ENCODE measurements at places on chromosomes 1 and 21. TPM values are rescaled to one million over a fixed set of nuclear protein-coding genes. Genes with fewer than 3 reads are reported as not detected.

GRCh38 chr1:6889875-6890480 lies 104.7 kb downstream of the CAMTA1 start:
- peak; percentile 71 for DNase-seq

GRCh38 chr1:30997463-30998057 lies 68.0 kb downstream of the PUM1 start:
- no peak for DNase-seq

DNA sequence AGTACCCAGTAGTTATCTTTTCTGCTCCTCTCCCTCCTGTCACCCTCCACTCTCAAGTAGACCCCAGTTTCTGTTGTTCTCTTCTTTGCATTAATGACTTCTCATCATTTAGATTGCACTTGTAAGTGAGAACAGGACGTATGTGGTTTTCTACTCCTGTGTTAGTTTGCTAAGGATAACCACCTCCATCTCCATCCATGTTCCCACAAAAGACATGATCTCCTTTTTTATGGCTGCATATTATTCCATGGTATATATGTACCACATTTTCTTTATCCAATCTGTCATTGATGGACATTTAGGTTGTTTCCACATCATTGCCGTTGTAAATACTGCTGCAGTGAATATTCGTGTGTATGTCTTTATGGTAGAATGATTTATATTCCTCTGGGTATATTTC lies 1346.5 kb downstream of the MRPL39 start:
- DNase-seq, result no peak

- DNase-seq, result peak; percentile 73
Observed at GRCh38 chr1:234960722-234961455, 167.7 kb downstream of the TOMM20 start.

DNA sequence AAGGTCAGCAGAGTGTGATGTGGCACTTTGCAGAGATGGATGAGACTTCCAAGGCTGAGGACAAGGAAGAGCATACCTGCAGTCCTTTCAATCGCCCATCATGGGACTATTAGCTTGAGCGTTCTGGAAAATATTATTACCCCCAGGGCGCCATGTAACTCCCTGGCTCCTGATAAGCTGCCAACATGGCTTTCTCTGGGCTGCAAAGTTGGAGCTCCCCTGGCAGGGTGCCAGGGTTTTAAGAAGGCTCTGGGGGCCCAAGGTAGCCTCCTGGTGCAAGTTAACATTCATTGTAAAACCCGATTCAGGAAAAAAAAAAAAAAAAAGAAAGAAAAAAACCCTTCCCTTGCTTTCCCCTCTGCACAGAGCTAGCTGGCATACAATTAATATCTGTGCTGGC lies 196.7 kb downstream of the PBX1 start:
- no peak for DNase-seq

DNA sequence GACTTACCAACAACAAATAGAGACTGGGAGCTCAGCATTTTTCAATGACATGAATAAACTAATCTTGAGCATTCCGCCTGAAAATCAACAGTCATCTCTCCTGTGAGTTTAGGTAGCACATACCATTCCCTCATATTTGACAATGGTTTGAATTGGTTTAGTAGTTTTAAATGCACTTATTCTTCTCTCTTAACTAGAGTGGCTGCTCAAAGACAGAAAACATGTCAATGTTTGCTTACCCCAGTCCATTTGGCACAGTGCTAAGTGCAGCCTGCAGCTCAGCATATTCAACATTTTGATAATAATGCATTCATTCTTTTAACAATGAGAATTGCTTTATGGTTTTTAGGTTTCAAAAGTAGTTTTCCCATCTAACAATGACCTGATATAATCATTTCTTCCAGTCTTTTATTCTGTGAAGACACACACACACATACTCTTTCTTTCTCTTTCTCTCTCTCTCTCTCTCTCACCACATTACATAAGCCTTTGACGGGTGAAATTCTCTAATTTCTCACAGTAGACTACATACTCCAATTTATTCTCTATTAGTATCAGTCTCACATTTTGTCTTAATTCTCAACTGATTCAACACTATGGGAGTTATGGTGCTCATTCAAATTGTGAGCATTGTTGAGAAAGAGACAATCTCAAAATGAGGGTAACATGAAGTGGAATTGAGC lies 432.3 kb downstream of the LRRIQ3 start:
- DNase-seq, result no peak

DNA sequence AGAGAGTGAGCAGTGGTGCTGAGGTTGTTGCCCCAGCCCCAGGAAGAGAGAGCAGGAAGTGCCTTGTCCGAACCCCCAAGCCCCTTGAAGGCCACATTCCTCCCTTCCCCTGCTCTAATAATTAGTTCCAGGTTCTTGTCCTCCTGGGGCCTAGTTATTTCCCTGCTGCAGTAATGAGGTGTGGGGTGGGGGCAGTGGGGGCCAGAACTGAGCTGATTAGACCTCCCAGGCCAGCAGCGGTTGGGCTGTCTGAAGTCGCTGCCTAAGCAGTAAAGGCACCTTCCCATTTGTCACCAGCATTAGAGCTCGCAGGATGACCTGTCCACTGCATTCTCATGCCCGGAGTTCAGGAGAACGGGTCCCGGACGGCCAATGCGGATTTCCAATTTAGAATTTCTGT lies 186.5 kb upstream of the CSF3R start:
- DNase-seq, result no peak

DNA sequence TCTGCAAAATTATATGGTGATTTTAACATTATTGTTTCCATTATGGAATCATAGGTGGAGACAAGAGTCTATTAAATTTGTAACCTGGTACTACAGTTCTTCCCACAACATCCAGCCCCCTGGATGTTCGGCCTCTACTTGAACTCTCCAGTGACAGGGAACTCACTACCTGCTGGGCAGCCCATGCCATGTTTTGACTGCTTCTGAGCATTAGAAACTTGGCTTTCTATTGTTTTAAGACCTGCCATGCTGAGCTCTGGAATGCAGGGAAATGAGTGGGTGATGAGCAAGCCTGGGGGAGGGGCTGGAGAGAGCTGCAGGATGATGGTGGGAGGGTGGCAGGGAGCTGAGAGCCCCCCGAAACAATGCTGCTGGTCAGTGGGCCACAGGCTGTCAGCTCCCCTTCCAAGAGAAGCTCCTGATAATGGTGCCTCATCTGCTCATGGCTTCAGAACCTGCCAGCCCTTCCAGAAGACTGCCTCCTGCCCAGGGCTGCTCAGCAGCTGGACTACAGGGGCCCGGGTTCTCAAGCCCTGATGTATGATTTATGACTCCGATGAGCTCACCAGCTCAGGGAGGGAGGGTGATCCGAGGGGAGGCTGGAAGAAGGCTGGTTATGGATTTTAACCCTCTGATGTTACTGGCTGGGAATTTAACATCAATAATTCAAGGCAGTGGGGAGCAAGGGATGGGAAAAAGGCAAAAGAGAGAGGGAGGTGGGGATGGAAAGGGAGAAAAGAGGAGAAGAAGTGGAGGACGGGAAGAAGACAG lies 205.0 kb downstream of the HIVEP3 start:
- DNase-seq, result no peak

DNA sequence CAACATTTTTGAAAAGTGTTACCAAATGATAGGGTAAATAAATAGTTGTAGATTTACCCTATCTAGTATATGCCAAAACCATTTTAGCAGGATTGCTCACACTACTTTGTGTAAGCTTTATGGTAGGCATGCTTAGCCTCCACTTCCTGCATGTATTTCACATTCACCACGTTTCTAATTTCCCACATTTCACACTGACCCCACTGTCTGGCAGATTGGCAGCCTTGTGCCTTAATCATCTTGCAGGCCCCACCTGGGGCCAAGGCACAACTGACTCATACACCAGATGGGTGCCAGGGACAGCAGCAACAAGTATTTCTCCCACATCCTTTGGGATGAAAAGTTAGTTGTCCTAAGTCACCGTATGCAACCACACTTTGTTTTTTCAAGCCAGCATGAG lies 21.2 kb upstream of the CENPF start:
- DNase-seq, result no peak

Gene BTBD19
- 2.9 TPM for total RNA-seq

Gene PDE4DIP
- total RNA-seq, result 50.6 TPM

GRCh38 chr1:173410794-173411236 lies 66.3 kb upstream of the PRDX6 start:
- DNase-seq, result no peak

- DNase-seq, result no peak
Observed at GRCh38 chr1:101739826-101740330, 256.8 kb downstream of the OLFM3 start.

All from left colon (tissue), 2 donors.